ENCODE measurements at places on chromosomes 12 and 14.

GRCh38 chr12:117699118-117699517 lies 269.7 kb downstream of the KSR2 start:
- no peak for DNase-seq

GRCh38 chr12:116390401-116391335 lies 113.2 kb upstream of the MED13L start:
- DNase-seq: no peak

DNA sequence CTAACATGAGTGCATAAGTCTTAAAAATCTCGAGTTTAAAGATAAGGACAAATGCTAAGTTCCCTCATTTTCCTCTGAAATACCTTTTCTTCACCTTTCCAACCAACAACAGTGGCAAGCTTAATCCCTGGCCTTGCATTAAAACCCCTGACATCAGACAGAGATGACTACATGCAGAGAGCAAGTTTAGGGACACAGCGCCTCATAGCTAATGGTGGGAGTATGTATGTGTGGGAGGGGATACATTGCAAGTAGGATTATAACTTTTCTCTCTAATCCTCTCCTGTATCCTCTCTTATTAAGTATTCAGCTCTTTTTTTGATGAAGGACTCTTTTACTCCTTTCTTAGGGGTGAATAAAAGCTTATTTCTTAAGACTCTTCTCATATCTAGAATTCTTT lies 547.1 kb downstream of the CCER1 start:
- no peak for DNase-seq

DNA sequence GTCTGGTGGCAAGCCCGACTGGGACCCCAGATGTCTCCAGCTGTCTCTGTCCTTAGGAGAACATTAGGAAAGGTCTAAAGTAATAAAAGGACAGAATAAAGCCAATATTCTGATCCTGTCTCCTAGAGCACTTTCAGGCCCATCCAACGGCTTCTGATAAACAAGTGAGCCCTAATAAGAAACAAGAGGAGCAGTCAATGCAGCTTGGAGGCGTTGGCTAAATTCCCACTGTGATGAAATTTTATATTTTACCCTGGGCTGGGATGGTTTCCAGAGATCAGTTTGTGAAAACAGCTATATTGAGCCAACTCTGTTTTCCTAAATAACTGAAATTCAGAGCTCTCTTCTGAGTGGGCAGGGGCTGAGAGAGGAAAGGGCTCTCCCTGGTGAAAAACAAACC lies 55.5 kb upstream of the SRRM4 start:
- DNase-seq: no peak

- DNase-seq: no peak
Measured at GRCh38 chr14:79294499-79294898, 916.8 kb downstream of the DIO2 start.

DNA sequence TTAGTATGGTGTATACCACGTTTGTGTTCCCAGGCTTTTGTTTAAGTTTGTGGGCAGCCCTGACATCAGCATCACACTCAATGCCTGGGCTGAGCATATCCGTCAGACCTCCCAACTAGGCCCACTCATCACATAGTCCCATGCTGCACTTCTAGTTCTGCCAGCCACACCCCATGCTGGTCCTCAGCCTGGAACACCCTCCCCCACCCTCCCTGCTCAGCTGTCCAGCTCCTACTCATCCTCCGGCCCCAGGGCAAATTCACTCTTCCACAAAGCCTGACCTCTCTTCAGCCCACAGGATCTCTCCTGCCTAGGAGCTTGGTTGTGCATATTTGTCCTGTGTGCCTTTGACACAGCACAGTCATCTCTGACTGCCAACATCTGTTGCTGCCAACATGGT lies 3.9 kb upstream of the ENDOU start:
- DNase-seq: no peak

GRCh38 chr12:49827401-49828099 lies 663 bp downstream of the NCKAP5L start:
- peak; percentile 29 for DNase-seq

- no peak for DNase-seq
Measured at GRCh38 chr12:1773937-1774655, 46.3 kb upstream of the LRTM2 start.

DNA sequence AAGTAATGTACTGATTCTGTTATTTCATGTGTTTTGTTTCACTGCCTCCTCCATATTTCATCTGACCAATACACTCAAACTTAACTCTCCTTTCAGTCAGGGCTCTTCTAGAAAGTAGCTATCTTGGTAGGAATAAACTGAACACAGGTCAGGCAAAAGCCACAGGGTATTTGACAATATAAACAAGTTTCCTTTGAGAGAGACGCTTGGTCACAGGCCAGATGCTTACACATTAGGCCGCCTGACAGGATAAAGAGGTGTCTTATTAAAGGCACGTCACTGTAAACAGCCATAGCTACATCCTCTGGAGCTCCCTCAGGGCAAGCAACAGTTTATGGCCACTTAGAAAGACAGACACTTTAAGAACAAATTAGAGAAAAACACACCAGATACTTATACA lies 607.5 kb downstream of the SLC6A15 start:
- no peak for DNase-seq

- no peak for DNase-seq
Measured at GRCh38 chr12:124392667-124393413, 97.9 kb downstream of the RFLNA start.

GRCh38 chr12:106080041-106080790 lies 58.5 kb downstream of the NUAK1 start:
- no peak for DNase-seq

DNA sequence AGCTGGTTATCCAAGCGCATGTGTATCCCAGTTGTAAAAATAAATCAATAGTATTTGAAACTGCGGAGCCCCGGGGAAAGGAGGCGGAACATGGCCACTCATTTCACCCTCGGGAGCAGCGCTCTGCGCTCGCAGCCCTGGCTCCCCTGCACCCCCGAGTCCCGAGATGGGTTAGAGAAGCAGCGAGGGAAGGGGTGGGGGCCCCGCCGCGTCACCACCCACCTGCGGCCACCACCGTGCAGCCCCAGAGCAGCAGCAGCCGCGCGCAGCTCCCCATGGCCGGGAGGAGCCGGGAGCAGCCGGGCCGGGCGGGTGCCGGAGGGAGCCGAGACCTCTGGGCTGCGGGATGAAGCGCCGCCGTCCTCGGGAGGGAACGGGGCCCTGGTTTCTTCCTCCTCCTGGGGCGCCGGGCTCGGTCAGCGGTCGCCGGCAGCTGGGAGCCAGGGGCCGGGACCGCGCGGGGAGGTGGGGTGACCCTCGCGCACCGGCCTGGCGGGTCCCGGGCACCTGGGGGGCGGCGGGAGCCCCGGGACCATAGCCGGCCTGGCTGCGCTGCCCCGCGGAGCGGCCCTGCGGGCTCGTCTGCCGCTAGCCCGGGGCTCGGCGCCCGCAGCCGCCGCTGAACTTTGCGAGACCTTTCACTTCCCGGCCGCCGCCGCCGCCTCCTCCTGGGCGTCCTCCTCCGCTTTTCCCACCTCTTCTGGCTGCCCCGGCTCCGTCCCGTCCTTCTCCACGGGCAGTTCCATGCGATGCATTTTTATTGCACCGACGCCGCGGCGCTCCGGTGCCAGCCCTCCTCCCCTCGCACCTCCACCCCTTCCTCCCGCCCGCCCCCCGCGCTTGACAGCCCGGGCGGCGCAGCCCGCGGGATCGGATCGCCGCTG lies at the start of gene NTN4:
NTN4 (minus strand) TSS at position 732 of the 884 bp plus-strand sequence; CDS start at position 277, 455 bp downstream.
- peak; percentile 5 for DNase-seq

DNA sequence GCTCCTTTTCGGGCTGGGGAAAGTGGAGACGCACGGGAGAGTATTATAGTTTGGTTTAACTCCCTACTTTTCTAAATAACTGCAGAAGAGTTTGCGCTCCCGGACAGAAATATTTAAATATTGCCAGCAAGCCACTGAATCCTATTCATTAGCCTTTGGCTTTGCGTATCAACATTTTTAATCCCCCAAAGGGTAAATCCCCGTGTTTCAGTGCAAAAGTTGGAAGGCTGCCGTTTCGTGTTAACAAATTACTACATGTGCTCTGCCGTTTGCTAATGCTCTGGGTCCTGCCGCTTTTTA lies 372 bp upstream of the DPF3 start:
- DNase-seq: no peak

- no peak for DNase-seq
Measured at GRCh38 chr14:77088645-77089044, 9.4 kb upstream of the CIPC start.

GRCh38 chr12:65022960-65023359 lies 98.1 kb downstream of the WIF1 start:
- DNase-seq: no peak

GRCh38 chr12:102883204-102883799 lies 33.7 kb downstream of the PAH start:
- DNase-seq: no peak

GRCh38 chr12:879641-880040 lies 69.9 kb downstream of the RAD52 start:
- no peak for DNase-seq

DNA sequence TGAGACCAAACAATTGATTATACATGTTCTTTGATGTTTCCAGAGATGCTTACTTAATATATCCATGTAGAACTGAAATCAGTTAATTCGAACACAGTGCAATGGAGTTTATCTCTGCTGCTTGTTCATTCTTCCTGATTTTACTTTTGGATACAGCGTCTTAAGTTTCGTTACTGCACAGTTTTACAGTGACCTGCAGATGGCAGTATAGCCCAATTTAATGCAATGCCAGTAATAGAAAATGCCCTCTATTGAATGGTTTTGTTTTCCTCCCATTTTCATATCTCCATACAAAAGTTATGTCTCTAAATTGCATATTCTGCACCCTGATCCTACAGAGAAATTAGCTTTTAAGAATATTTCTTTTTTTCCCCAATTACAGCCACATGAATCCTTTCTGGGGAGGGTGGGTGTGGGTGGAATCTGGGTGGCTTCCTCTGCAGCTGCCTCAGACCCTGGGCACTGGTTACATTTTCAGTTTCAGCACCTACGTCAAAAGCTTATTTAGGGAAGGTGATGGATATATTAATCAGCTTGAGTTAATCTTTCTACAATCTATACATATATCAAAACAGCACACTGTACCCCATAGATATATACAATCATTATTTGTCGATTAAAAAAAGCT lies 101.1 kb upstream of the DCD start:
- DNase-seq: no peak

- DNase-seq: no peak
Measured at GRCh38 chr12:123762715-123763052, 583 bp downstream of the DNAH10 start.

DNA sequence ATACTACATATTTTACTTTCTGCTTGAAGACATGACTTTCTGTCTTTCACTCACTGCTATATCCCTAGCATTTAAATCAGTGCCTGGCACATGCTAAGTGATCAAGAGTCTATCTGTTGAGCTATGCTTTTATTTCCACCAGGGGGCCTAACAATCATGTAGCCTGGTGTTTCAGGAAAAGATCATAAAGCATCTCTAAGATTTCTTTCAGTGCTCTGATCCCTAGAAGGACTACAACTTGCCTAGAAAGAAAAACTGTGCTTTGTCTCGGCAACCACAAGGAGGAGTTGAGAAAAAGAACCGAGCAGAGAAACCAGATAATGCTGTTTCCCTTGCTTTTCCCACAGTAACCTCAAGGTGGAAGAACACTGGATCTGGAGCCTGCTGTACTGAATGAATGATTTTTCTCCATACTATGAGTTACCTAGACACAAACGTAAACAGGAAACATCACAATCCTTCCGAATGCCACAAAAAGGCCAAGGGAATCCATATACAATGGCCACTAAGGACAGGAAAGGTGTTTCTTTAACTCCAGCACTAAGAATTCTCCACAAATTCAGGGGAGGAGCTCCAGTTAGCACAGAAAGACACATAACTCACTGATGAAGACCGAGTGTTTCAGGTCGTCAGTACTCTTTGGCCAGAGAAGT lies 1.2 kb downstream of the CRY1 start:
- no peak for DNase-seq

- no peak for DNase-seq
Measured at GRCh38 chr12:109539508-109539907, 33.8 kb downstream of the MMAB start.

- no peak for DNase-seq
Measured at GRCh38 chr14:67852926-67853604, 33.5 kb downstream of the RAD51B start.

DNA sequence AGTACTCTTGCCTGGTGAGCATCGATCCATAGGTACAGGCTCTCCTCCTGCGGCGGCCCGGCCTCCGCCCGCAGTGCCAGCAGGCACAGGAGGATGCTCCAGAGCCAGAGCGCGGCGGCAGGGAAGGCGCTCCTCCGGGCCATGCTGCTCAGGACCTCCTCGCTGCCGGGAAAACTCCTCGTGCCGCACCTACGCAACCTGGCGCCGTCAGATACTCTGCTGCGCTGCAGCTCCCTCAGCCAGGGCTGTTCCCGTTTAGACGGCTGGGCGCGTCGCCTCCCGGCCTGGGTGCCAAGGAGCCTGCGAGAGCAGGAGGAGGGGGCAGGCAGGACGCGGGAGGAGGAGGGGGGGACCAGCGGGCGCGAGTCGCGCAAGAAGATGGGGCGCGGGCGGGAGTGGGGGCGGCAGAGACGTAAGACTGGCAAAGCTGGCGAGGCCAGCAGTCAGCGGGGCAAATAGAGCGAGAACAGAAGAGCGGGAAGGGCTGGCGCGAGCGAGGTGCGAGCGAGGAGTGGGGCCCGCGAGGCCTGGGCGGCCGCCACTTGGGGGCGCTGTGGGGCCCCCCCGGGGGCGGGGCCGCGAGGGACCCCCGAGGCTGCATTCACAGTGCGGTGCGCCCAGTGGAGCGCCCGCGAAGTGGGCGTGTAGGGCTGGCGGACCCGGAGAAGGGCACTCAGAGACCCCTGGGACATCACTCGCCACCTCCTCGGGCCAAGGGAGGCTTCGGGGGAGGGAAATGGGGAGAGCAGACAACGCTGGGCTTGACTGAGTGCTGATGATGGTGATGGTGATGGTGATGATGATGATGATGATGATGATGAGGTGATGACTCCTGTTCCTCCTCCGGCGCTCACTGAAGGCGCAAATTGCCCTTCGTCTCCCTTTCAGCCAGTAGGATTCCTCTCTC lies at the start of gene WIF1:
WIF1 (minus strand) TSS at position 257 of the 907 bp plus-strand sequence; CDS start at position 143, 114 bp downstream.
- DNase-seq: no peak

- no peak for DNase-seq
Measured at GRCh38 chr12:48446161-48446776, 26.1 kb upstream of the ANP32D start.

GRCh38 chr12:6532927-6533652 lies 1.2 kb upstream of the GAPDH start:
- no peak for DNase-seq

DNA sequence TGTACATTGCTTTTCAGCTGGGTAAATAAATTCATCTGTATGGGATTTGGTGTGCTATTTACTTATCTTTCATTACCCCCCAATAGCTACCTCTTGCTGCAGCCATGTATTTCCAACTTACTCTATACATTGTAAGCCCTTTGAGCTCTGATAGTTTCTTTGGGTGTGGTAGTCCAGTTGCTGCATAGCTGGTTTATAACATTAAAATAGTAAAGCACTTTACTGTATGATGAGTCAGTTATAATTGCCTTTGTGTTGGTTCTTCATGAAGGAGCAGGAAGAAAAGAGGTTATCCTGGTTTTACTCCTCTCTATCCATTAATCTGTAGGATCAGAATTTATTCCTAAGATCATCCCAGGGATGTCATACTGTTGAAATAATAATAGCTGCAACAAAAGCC lies 15.7 kb downstream of the TBC1D30 start:
- DNase-seq: no peak

- no peak for DNase-seq
Measured at GRCh38 chr12:89384807-89385206, 32.5 kb upstream of the DUSP6 start.

Measured in activated naive CD4-positive, alpha-beta T cell (primary cell).